ENCODE measurements at places on chromosomes 5 and 9.

- DNase-seq: no peak
These were observed 29.9 kb downstream of the MAT2B start for GRCh38 chr5:163535290-163535689.

DNA sequence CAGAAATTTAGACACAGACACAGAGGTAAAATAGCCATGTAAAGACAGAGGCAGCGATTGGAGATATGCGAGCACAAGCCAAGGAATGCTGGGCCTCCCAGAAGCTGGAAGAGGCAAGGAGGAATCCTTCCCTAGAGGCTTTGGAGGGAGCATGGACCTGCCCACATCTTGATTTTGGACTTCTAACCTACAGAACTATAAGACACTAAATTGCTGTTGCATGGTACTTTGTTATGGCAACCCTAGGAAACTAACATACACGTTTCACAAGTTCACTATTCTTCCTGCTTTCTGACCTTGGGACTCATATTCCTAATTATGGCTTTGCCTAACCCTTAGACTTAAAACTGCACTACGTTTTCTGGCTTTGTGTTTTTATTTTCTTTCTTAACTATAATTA is 4.6 kb upstream of the LURAP1L start:
- DNase-seq: no peak

DNA sequence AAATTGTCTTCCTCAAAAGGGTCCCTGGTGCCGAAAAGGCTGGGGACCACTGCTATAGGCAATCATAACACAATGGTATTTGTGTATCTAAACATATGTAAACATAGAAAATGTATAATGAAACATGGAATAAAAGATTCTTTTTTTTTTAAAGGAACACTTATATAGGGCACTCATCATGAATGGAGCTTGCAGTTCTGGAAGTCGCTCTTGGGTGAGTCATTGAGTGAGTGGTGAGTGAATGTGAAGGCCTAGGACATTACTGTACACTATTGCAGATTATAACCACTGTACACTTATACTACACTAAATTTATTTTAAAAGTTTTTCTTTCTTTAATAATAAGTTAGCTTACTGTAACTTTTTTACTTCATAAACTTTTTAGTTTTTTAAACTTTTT is 176.4 kb downstream of the ARRDC3 start:
- no peak for DNase-seq

DNA sequence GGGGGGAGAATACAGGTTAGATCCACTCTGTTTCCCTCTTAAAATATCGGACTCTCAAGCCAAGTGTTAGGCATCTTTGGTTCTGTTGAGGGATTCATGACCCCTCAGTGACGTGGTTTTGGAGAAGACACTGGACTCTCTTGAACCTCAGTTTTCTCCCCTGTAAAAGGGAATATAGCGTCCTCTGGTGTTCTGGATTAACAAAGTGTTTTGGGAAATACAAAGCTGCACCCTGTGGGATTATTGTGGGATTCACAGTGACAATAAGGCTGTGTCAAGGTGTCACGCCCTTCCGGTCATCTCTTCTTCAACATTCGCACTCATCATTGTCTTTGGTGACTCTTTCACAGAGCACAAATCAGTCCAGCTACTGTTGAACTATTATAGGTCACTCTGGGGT is 139.0 kb downstream of the IRX1 start:
- DNase-seq: no peak

DNA sequence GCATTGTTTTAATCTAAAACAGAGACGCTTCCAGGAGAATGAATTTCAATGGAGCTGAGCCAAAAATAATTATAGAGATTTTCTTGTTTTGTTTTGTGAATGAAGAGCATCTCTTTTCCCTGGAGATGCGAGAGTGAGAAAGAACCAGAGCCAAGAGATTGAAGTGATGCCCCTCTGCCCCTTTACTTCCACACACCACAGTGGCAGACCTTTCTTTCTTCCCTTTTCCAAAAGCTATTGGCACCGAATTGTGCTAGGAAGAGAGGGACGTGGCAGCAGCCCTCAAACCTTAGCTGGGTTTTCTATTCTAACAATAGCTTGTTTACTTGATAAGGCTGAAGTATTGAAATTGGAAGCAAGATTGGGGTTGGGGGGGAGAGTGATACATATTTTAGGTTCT is 133.0 kb upstream of the TMEM161B start:
- no peak for DNase-seq

DNA sequence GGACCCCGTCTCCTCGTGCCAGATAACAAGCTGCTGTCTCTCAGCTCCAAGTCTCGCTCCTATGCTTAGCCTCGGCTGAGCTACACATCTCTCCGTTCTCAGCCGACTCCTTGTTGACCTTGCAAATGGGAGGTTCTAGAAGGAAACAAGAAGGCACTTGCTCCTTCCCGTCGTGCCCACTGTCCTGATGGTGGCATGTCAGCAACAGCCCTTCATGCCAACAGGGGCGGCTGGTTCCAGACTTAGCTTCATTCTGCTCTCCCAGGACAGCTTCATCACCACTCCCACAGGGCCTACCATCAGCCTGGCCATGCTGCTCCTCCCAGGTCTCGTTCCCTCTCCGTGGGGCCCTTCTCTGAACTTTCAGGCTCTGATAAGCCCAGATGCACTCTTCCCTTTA is 13.0 kb upstream of the RASGEF1C start:
- DNase-seq: no peak

GRCh38 chr5:456351-457194 is 13.6 kb downstream of the EXOC3 start:
- DNase-seq: no peak

DNA sequence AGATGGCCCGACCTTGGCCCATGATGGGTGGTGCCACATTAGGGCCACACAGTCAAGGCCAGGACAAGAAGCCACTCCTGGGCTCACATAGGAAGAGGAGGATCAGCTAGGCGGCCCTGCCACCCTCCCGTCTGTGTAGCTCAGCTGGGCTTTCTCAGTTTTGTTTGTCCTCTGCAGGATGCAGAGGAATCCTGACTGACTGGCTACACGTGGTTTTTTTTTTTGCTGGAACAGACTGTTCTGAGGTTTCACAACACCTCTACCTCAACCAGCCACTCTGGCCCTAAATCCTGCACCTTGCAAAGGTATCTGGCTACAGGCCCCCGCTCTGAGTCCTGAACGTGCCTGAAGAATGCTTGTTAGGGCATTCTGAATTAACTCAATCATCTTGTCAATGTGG is 88.3 kb upstream of the MSX2 start:
- DNase-seq: no peak

- no peak for DNase-seq
These were observed 169.5 kb downstream of the RGS3 start for GRCh38 chr9:113632776-113633590.
